ENCODE measurements at places on chromosomes 7 and 10.
A peak's percentile ranks its signal among the peaks of the same experiment; 100 is the strongest.

DNA sequence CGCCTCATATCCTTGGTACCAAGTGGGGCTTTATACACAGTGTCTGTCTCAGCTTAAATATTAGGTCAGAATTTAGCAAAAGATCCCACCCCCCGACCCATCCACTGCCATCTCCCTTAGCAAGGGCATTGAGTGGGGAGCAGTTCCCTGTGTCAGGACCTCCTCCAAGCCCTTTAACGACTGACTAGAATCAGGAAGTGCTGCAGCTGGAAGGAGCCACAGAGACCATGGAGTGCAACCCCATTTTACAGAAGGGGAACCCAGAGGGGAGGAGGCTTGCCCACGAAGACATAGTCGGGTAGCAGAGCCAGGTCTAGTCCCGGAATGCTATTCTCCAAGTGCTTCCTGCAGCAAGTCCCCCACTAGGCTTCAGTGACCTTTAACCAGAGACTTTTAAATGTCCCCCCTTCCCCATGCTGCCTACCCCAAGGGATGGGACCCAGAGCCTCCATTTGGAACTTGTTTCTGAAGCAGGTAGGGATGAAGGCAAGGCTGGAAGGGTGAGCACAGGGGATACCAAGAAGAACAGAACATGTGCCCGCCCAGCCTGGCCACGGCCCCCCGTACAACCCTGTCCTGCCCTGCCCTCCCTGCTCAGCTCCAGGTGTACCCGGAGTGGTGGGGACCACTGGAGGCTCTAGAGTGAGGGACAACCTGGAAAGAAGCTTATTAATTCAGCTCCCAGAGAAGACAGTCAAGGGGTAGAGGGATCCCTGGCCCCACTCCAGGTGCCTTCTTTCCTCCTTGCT lies 41.3 kb downstream of the C10orf105 start:
- no peak for DNase-seq

DNA sequence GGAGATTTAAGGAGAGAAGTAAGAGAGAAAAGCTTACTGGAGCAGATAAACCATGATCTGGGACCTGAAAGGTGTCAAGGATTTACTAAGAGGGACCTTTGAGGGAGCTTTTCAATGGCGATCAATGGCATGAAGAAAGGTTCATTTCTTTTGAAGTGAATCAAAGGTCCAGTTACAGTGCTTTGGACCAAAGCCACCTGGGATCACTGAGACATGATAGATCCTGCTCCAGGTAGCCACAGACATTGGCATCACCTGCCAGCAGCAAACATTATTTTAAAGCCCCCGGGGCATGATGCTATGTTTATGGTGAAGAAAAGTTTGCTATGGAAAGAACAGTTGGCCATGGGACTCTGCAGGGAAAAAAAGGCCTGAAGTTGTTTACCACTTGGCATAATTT lies 109.4 kb downstream of the SLC25A13 start:
- DNase-seq = no peak

DNA sequence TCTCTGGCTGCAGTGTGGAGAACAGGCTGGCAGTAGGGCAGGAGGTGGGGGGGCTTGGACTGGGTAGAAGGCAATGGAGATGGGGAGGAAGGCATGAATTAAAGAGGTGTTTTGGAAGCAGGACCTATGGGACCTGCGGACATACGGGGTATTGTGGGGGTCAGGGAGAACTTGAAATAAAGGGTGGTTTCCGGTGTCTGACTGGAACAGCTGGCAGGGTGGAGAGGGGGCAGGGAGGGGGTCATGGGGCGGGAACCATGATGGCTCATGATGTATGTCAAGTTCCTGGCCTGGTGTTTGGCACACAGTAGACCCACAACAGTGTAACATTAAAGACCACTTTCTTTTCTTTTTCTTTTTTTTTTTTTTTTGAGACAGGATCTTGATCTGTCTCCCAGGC lies 5.5 kb downstream of the LHPP start:
- DNase-seq = no peak

DNA sequence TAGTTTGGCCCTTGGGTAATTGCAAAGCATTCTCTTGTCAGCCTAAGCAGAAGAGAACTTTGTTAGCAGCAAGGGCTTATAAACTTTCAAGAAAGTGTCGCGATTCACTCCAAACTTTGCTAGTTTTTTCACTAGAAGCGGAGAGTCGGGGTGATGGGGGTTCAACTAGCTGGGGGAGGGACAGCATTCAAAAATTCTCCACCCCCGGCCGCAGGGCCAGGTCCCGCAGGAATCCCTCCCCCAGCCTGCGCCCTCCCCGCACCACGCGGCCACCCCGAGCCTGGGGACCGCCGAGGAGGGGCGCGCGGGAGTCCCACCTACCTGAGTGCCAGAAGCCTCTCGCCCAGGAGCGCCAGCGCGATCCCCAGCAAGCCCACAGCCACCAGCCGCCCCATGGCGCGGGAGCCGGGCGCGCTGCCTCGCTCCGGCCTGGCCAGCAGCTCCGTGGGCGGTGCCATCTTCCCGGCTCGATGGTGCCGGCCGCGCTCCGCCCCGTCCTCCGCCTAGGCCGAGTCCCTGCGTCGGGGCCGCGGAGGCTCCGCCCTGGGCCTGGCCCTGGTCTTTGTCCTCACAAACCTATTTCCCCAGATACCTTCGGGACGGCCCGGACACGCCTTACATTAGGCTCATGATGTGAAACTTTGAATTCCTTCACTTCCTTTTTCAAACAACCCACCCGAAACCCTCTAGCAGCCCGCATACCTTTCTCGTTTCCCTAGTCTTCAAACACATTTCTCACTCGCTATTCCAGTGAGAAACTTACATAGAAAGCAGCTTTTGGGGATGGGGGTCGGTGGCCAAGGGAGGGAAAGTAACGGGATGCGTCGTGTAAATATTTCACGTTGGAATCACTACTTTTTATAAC lies at the start of gene PON2:
Gene PON2, minus strand, starts transcription at position 472 of the 865 bp plus-strand sequence. Its CDS starts 77 bp downstream, at position 395.
- peak; percentile 51 for DNase-seq

DNA sequence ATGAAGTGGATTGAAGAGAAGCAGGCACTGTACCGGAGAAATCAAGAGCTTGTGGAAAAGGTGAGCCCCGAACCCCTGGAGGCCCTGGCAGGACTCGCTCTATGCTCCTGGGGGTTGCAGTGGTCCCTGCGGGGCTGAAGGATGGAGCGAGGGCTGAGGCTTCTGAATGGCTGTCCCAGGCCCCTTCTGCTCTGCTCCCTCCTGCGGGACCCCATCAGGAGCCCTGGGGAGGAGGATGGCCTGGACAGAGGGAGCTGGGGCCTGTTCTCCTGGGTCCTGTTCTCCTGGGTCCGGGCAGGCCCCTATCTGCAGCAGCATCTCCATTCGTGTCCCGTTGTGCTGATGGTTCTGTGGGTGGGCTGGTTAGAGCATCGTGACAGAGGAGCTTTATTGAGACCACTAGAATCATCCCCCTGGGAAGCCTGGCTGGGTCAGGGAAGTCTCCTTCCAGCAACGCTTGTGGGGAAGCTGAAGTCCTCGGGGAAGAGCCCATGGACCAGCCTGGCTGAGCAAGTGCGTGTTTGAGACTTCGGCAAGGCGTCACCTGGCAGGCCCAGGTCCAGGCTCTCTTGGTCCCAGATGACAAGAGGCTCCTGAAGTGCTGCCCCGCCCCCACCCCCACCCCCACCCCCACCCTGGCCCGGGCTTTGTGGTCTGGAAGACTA lies 41.1 kb upstream of the DPYSL4 start:
- DNase-seq = no peak

GRCh38 chr10:12264204-12264940 lies 68.4 kb downstream of the CDC123 start:
- peak; percentile 78 for DNase-seq

DNA sequence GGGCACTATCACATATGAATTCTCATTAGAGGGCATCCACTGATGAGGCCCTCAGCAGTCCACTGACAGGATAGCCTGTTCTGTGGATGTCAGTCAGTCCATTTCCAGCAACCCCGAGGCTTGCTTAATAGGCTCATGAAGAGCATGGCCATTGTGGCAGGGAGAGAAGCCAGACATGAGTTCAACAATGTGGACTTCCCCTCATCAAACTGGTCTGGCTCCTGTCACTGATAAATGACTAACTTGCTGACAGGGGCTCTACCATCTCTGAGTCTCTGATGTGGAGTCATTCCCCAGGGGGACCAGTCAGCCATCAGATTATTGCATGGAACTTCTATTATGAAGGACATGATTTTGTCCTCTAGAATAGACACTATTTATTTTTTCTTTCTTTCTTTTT lies 19.8 kb upstream of the TRIL start:
- DNase-seq = no peak

- no peak for DNase-seq
Measured at GRCh38 chr10:113028456-113029440, 78.7 kb downstream of the TCF7L2 start.

DNA sequence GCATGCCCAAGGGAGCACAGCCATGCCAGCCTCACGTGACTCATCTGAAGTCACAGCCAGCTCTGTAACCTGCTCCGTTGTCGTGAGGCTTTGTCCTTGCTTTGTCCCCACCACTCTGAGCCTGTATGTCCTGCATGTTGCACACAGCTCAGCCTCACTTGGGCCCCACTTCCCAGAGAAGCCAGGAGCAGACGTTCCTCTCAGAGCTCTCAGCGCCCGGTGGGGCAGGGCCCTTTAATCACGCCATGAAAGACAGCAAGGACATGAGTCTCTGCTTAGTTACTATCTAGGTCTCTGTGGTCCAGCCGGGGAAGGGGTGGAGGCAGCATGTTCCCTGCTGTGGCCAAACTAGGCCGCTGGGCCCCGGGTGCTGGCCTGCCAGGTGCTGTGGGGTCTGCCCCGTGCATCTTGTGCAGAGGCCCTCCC lies 127.4 kb upstream of the FAM20C start:
- DNase-seq = no peak

DNA sequence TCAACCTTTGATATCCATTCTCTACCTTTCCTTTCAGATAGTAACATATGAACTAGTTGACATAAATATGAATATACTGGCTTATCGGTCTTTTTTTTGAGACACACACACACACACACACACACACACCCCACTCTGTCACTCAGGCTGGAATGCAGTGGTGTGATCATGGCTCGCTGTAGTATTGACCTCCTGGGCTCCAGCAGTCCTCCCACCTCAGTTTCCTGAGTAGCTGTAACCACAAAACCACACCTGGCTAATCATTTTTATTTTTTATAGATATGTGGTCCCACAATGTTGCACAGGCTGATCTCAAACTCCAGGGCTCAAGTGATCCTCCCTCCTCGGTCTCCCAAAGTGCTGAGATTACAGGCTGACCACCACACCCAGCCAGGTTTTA lies 14.2 kb upstream of the NT5C3A start:
- DNase-seq = no peak

GRCh38 chr7:130418306-130418705 lies 22.5 kb downstream of the CEP41 start:
- DNase-seq = no peak

GRCh38 chr10:81116990-81117389 lies 579.3 kb downstream of the SH2D4B start:
- no peak for DNase-seq

GRCh38 chr7:156527458-156527890 lies 113.1 kb upstream of the RNF32 start:
- no peak for DNase-seq

DNA sequence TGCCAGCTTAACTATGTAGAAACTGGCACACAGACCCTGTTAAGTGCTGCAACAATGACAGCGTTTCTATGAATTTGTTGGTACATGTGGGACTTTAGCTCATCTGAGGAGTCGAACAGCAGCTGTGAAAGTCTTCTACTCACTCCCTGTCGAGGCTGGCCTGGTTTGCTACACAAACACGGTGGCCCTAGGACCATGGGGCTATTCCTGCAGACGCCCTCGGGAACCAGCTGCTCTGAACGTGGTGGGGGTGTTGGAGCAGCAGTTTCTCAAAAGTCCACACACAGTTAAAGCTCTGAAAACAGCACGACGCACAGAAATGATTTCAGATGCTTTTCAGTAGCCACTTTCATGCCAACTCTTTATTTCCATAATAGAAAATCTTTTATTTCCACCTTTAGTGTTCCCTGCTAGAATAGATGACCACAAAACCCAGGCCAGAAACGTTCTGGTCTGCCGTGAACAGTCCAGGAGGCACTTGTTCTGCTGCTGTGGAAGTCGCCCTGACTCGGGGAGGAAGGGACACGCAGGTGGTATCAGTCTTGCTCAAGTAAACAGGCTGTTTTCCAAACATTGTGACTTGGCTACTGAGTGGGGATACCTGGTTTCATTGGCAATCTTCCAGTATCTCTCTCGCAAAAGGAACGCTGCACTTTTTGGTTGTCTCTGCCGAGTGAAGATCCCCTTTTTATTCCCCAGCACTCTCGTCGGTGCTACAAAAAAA lies 21.5 kb downstream of the GUSB start:
- DNase-seq = no peak
